Activated CD8-positive, alpha-beta memory T cell treated with anti-CD3 and anti-CD28 coated beads, Interleukin-2, amount 50 U/mL, for 4 hours (primary cell): ENCODE measurements at places on chromosomes 7 and 10.

DNA sequence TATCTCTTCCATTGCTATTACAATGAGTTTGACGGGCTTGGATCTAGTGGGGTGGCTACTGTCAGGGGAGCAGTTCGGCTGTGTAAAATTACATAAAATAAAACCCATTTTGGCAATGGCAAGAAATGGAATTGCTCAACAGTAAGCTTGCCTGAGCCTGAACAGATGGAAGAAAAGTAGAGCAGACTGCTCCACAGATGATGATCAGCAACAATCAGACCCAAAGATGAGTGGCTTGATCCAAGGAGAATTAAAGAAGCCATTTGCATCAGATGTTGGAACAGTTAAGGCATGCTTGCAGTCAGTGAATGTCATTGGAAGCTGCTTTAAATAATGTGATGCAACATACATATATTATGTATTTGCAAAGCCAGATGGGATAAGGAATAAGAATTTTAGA lies 256.6 kb upstream of the SMIM30 start:
- DNase-seq = no peak

DNA sequence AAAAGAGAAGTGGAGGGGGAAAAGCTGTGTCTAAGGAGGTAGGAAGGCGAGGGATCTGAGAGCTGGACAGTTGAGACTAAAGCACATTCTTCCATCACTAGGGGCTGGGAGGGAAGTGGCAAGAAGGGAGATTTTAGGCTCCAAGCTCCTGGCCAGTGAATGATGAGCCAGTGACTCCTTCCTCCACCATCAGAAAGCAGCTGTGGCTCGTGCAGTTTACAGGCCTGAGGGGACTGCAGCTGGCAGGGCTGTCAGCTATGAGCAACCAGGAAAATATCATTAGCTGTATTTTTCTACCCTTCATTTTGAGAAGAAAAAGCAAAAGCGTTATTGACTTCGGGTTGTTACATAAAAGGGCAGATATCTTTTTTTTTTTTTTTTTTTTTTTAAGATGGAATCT lies 60.7 kb downstream of the GPAM start:
- no peak for DNase-seq

DNA sequence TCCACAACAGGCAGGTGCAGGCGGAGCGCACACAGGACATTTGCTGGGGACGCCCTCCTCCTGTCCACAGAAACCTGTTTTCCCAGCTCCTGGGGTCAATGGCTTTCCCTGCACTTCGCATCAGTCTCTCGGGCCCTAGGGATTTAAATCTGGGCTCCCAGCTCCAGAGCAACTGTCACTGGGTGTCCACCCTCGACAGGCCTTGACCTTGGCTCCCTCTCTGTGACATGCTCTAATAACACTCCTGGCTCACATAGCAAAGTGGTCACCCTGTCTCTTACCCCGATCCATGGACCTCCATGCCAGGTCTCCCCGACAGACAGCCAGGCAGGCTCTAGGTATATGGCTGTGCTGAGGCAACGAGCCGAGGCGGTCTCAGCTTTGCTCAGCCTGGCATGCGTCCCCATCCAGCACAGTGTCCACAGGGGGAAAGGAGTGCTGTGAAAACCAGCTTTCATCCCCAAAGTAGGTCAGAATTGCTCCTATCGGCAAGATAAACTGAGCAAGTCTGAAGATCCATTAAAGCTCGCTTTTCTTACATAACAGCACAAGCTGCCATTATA lies 195.6 kb downstream of the TNS3 start:
- no peak for DNase-seq

DNA sequence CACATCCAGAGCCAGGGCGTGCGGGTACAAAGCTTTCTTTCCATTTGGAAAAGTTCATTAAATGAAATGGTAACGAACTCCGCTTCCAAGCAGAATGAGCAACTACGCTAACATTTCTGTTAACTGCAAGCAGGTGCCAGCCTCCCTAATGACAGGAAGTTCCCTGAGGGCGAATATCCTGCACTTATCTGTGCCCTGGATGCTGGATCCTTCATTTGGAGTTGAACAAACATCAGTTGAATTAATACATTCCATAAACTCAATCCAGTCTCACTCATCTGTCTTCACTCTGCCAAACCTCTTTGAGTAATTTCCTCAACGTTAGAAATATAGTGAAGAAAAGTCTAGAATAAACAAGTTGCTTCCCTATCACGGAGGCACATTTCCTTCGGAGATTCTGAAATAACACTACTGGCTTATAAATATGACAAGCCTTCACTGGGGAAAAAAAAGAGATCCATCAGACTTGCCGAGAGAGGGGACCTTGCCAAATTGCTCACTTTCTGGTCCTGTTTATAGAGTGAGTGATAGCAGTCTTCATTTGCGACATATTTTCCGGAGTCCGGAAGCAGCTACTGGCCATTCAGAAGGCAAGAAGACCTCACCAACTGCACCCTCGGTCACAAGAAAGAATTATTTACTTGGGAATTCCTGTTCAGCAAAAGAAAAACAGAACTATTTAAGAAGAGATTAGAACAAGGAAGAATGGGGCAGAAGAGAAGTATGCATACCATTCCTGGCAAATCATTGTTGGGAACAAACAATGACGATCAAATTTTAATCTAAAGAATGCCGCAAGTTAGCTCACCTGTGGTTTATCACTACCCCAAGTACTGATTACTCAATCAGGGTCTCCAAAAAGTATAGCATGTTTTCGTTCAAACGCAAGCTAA lies 196.4 kb downstream of the FAM107B start:
- no peak for DNase-seq

DNA sequence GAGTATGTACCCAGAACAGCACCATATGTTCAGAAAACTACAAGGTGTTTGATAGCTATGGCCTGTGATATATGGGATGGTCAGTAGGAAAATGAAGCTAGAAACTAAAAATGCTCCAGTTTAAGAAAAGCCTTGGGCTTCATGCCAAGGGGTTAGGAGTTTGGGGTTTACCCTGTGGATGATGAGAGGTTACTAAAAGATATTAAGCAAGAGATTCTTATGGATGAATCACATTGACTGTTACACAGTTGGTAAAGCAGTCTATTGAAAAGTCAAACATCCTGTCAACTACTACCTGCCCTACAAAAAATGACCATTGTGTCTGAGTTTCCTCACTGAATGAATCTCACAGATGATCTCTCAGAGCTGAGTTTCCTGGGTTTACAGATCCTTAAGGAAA lies 166.2 kb upstream of the INHBA start:
- no peak for DNase-seq
